Fibroblast of gingiva (primary cell): ENCODE measurements at places on chromosomes 11 and 22.

GRCh38 chr11:86241956-86242535, 2.5 kb upstream of the EED start:
- no peak for DNase-seq

- no peak for DNase-seq
These were observed 24.3 kb downstream of the LRP5 start for GRCh38 chr11:68336716-68337115.

- no peak for DNase-seq
These were observed 1.7 kb downstream of the TIMM10B start for GRCh38 chr11:6483015-6483414.

DNA sequence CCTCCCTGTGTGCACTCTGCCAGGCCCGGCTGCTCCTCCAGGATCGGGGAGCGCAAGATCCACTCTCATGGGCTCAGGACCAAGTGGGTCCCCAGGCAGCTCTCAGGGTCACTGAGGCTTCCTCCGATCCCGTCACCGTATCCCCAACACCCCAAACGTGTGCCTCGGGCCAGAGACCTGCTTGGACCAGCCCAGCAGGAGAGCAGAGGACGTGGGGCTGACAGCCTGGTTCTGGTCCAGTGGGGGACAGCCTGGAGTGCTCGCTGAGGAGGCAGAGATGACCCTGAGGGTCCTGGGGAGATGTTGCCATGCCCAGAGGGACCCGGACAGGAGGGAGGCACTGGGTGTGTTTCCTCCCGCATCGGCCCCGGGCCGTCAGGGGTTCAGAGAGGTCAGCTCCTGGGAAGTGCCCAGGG, 1402.6 kb downstream of the BRD1 start:
- no peak for DNase-seq

DNA sequence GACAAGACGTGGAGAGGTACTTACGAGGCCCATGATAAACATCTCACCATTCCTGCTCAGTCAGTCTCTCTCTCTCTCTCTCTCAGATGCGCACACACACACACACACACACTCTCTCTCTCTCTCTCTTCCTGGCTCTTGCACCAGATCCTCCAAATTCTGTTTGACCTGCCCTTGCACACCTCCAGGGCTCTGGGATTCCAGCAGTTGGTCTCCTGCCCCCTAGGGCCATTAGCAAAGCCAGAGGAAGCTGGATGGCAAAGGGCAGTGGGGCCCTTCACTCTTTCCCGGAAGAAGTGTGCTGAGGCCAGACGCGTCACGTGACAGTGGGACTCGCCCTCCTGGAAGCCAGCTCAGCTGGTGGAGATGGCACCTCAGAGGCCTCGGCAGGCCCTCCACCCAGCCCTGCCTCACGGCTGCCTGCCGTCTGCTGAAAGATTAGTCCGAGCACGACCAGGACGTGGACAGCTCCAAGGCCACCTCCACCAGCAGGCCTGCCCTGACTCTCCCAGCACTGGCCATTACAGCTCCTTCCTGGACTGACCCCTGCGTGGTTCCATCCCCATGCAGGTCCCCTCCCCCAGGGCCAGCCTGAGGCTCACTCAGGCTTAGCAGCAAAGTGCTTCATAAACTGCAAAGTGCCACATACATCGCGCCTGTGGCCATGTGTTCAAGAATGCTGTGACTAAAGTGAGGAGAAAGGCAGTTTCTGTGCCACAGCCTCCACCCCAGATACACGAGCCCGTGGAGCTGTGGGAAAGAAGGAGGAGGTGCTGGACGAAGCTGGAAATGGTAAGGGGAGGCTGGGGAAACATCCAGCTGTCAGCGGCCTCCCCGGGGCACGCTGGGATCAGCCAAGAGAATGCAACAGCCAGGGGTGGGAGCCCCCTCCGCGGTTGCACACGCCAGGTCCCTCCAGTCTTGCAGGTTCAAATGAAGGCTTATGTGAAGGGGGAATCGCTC, 3.7 kb downstream of the PDGFB start:
- no peak for DNase-seq

DNA sequence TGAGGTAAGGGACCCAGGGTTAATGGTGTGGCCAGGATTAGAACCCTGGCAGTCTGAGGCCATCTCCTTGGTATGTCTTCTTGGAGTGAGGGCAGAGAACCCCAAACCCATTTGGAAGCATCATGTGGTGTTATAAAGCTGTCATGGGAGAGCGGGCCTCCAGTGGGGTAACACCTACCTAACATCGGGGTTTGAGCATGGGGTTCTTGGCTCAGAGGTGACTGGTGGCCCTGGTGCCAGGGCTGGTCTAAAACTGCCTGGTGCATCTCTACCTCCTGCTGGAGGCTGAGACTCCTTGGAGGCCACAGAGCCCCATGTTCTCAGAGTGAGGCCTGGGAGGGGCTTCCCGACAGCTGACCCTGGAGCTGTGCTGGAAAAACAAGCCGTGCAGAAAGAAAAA, 4.5 kb downstream of the PRDM11 start:
- DNase-seq, result no peak

DNA sequence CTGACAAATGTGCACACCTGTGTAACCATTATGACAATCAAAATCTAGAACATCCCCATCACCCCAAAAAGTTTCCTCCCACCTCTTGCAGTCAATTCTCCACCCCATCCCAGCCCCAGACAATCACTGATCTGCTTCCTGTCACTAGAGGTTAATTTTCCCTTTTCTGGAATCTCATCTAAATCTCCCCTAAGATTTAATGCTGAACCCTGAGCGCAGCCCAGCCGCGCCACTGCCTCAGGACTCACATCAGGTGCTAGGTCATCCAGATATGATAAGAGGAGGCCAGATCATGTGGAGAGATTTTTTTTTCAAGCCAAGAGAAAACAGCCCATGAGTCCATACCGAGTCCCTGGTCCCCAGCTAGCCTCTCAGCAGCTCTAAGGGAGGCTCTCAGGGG, 4.3 kb upstream of the TMPRSS13 start:
- DNase-seq, result no peak

GRCh38 chr22:49779853-49780697, 47.6 kb downstream of the BRD1 start:
- peak; percentile 26 for DNase-seq

- DNase-seq, result no peak
These were observed 593.6 kb downstream of the NELL1 start for GRCh38 chr11:21262992-21263391.

- DNase-seq, result no peak
These were observed 53.0 kb downstream of the DDI1 start for GRCh38 chr11:104089481-104089880.

- DNase-seq, result peak; percentile 98
These were observed 52.6 kb downstream of the PITPNB start for GRCh38 chr22:27866135-27867084.

GRCh38 chr22:27424319-27424718, 377.2 kb downstream of the MN1 start:
- no peak for DNase-seq

DNA sequence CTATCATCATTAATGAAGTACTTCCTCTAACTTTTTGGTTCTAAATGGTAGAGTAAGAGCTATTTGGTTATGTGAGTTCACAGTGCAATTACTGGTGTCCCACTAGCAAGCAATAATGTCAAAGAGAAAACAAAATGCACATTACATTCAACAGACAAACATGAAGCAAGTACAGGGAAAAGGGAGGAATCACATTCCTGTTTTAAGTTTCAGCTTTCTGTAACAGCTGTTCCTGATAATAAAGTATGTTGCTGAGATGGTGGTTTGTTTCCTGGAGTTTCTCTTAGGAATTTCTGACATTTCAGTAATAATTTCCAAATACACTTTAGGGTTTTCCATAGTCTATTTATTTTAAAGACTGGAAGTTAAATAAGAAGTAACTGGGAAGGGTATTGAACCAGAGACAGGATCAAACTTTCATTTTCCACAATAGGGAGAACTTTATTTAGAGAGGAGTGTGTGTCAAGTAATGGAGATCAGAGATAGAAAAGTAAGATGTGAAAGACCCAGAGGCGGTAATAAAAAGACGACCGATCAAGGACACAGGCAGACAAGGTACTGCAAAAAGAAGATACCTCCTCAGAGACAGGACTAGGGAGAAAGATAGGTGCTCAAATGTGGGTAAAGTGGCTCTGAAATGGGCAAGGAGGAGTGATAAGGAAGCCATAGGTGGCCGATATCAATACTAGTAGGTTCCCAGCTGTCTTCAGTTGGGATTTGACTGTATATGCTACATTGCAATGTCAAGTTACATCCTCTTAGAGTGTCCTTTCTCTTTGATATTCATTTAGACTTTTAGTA, 20.8 kb upstream of the CLNS1A start:
- peak; percentile 82 for DNase-seq

DNA sequence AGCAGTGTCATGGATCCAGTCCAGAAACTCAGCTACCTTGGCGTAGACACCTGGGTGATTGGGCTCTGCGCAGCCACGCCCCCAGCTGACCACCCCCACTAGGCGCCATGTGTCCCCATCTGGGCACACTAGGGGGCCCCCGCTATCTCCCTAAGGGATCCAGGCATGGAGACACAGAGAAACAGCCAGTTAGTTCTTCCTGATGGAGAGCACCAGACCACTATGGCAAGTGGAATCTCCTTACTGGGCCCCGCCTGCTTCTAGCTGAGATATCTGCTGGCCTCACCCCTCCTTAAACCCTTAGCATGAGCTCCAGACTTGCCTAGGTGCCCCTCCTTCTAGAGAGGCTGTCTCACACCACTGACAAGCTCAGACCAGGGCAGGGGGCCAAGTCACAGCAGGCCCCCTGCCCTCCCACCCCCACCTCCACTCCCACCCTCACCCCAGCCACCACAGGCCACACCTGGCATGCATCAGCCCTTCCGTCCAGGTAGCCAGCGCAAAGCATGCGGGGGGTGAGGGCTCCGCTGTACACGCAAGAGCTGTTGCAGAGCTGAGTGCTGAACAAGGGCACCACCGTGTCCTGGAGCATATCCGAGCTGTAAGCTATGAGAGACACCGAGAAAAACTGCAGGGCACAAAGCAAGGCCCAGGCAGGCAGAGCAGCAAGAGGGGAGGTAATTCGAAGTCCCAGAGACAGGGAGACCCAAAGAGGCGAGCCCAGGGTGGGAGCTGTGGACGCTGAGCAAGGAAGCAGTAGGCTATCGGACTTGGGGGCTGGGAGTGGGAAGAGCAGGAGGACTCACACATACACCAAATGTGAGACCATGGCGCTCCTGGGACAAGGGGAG, 16.1 kb downstream of the TMPRSS5 start:
- no peak for DNase-seq
